Stimulated activated CD4-positive, alpha-beta T cell treated with anti-CD3 and anti-CD28 coated beads, Interleukin-1b, Interleukin-23, amount 100 ng/mL, for 1 hour (primary cell): ENCODE measurements at places on chromosomes 2 and 18.

DNA sequence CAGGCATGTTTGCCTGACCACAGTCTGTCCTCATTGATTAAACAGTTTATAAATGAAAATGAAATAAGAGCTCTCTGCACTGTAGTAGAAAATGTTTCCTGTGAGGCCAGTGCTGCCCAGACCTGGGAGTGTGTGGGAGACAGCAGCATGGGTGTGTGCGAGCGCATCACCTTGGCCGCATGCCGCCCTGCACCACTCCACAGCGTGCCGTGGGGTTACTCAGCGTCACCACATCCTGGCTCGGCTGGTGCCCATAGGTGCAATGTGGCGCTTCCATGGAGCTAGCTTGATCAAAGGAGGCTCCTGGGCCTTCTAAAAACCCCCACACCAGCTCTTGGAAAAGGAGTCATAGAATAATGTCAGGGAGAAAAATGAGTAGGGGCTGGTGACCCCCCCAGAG is 76.0 kb upstream of the EPC2 start:
- DNase-seq = no peak

- no peak for DNase-seq
Observed at GRCh38 chr2:190809139-190809764, 71.4 kb upstream of the GLS start.

DNA sequence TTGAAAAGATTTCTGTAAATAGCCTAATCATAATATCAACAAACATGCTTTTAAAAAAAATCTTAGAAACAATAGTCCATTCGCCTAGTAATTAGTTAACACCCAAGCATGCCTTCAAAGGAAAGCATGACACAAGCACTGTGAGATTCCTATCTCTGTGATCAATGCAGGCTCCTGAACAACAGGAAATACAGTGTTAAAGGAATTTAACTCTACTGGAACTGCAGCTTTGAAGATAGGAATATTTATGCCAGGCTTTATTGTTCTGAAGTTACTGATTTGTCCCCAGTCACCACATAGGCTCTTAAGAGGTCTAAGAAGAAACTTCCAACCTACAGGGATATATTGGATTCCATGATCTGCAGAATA is 15.4 kb upstream of the FAM124B start:
- no peak for DNase-seq

- DNase-seq = no peak
Observed at GRCh38 chr2:73972846-73973245, 11.9 kb upstream of the TET3 start.

DNA sequence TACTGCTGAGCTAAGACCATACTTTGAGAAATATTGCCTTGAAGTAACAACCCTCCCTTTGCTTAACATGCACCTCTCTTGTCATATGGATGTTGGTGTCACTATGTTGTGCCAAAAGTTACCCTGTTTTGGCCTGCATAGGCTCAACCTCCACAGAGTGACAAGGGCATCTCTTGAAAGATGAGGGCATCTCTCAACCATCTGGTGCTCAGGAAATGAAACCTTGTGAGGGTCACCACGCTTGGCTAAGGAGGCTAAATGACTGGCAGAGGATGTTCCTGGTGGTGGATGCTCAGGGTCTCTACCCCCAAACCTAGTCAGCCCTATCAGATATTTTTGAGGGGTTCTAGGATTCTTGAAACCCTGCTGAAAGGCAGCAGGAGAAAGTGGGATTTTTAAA is 2.3 kb downstream of the LHCGR start:
- DNase-seq = no peak

DNA sequence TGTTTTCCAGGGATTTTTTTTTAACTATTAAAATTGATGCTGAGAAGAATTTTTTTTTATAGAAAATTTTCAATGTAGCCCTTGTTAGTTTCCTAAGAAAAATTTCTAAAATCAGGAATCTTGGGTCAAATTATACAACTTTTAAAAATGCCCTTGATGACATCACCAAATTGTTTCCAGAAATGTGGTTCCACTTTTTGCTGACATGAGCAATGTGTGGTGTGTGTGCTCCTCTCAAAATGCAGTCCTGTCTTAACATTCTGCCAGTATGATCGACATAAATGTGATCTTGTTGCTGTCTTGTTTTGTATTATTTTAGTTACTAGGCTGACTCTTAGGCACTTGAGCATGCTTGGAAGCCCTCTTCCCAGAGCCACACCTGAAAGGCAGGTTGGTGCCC is 89.7 kb upstream of the ST6GAL2 start:
- DNase-seq = no peak

GRCh38 chr2:68907920-68908253 is 36.7 kb upstream of the BMP10 start:
- no peak for DNase-seq

- no peak for DNase-seq
Observed at GRCh38 chr2:162591403-162592083, 247.0 kb downstream of the KCNH7 start.

GRCh38 chr2:188776634-188777033 is 197.5 kb upstream of the COL3A1 start:
- DNase-seq = no peak

- DNase-seq = no peak
Observed at GRCh38 chr18:41326311-41326710, 628.7 kb upstream of the PIK3C3 start.

DNA sequence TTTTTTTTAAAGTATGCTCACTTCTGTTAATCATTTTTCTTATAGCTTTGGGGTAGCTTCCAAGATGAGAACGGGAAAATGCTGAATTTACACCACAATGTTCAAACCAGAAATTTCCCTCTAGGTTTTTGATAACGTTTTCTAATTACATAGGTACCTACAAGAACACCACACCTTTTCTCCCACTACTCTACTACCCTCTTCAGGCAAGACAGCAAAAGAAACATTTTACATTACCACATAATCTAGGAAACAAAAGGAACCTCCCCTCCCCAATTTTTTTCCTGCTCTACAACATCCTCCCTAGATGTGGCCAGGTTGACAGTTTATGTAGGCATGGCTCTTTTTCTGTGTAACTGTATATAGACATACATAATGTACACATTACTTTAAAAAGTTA is 32.4 kb downstream of the NDUFAF7 start:
- DNase-seq = no peak

DNA sequence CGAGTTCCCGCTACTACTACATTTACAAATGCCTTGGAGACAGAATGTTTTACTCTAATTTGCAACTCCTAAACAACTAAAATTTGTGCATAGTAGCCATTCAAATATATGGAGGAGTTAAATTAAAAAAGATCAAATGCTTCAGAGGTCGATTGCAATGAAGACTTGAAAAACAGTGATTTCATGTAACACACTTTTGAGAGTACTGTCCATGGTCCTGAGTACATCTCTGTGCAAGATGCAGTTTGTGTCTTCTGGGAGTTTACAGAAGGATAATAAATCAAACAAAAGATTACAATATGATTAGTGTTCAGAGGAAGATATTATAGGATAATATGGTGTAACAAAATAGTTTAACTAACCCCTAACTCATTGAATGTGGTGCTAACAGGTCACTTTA is 894.7 kb downstream of the TMEM182 start:
- DNase-seq = no peak

DNA sequence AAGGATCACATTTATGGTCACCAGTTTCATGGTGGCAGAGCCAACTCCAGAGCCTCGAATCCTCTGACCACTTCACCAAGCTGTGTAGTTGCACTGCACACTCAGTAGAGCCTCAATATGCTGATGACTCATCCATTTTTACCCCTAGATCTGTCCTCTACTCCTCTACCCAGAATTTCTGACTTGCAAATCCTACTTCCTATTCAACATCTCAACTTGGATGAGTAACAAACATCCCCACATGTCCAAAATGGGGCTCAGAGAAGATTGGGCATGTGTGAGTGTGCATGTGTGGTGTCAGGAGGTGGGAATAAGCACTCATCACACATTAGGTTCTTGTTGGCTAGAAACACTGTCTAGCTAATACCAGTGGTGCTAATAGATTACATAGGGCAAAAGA is 57.8 kb upstream of the IGFBP2 start:
- DNase-seq = no peak

DNA sequence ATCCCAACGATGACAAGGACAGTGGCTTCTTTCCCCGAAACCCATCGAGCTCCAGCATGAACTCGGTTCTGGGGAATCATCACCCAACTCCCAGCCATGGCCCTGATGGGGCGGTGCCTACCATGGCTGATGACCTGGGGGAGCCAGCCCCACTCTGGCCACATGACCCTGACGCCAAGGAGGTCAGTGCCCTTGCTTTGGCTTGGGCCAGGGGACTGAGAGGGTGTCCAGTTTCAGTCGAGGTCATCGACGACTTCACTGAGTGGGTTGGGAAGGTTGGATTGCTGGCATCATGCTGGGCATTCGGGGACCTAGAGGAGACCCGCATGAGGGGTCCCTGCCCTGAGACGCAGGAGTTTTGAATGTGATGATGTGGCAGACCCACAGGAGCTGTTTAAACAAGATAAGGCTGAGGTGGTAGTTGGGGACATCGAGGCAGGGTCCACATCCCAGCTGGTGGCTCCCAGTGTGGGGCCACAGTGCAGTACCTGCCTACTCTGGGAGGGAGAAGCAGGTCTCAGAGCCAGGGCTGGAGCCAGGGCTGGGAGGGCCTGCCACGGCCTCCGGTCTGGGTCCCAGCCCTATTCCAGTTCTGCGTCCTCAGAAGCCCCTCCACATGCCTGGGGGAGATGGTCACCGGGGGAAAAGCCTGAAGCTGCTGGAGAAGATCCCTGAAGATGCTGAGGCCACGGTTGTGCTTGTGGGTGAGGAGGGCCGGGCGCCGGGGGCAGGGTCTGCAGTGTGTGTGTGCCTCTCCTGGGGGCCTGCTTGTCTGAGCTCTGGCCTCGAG is 6.0 kb downstream of the SLC4A3 start:
- no peak for DNase-seq

- no peak for DNase-seq
Observed at GRCh38 chr2:100612388-100613000, 49.7 kb downstream of the PDCL3 start.

DNA sequence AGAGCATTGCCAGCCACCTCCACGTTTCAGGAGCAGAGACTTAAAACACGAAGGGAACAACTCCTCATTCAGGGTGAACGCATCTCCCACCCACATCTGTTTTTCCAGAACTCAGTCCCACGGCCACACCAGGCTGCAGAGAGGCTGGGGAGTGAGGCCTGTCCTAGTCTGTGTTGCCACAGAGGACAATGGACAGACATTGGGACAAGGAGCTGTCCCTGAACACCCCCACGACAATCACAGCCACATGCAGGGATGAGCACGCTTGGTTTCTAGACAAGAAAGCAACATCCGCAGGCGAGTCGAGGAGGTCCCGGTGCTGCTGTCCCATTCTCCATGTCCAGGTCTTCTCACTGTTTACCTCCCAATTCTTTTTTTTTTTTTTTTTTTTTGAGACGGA is 167.4 kb downstream of the EIPR1 start:
- no peak for DNase-seq
